ENCODE measurements at places on chromosomes 6 and 20.

DNA sequence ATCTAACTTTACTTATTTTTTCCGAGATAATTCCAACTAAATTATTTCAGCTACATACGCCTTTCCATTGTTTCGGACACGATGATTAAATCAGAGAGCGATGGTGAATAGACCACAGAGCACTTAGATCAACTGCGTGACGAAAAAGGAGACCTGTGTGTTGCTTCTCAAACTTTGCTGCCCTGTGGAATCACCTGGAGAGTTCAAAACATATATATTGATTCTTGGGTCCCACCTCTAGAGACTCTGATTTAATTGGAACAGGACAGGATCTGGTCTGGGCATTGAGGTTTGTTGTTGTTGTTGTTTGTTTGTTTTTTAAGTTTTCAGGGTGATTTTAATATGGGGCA is 401 bp upstream of the TNFRSF21 start:
- no peak for DNase-seq

DNA sequence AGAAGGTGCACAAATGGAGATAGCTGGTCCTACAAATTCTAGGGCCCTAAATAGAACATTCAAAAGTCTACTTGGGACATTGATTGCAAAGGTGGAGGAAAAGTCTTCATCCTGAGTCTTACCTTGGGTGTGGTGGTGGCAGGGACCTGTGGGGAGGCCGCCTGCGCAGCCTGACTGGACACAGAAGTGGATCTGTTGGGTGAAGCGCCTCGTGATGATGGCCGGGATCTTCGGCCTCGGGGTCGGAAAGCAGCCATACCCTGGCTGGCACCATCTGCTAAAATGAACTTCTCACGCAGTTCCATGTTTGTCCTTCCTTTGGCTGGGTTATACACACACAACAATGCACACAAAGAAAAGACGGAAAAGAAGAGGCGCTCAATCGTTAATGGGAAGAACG is 179.2 kb downstream of the DST start:
- DNase-seq, result no peak

- no peak for DNase-seq
Observed at GRCh38 chr6:159481897-159482296, 211.1 kb downstream of the SOD2 start.

DNA sequence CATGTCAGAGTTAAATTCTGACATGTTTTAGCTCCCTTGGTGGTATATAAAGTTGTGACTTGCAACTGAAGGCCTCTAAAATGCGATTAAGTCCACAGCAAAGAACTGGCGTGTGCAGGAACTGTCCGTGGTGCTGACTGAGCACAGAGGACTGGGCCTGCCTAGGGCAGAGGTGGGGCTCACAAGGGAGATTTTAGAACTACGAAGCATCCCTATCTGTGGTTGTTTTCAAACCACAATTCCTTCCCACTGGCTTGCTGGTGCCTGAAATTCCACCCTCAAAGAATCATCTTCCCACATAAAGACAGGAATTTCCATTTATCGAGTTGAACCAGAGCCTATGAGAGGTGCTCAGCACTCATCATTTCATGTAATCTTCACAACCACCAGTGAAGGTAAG is 30.1 kb downstream of the RIMS4 start:
- DNase-seq, result peak; percentile 27

GRCh38 chr6:155439376-155439775 is 16.3 kb downstream of the NOX3 start:
- no peak for DNase-seq

DNA sequence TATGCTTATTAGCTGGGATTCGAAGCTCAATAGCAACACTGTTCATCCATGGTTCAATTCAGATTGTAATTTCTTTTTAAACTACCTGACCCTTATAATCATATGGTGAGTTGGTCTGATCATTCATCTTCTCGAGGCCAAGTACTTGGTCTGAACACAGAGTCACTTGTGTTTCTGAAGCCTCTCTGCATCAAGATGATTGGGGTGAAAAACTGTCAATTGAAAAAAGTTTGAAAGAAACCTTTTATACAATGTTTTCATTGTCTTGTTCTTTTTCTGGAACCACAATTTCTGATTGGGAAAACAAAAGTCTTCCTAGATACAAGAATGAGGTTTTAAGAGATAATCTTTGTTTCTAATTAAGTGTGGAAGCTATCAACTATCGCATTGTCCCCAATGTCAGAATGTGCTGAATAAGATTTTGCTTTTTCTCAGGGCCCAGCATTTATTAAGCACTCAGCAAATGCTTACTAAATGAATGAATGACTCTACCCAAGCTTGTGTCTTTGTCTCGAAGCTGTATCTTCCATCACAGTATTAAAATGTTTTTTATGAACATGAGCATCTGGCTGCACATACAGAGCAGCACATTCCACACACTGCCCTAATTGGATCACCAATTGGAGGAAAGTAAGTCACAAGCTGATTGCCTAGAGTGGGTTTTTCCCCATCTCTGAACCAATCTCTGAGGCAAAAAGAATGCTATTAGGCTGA is 45.0 kb upstream of the MOXD1 start:
- no peak for DNase-seq

DNA sequence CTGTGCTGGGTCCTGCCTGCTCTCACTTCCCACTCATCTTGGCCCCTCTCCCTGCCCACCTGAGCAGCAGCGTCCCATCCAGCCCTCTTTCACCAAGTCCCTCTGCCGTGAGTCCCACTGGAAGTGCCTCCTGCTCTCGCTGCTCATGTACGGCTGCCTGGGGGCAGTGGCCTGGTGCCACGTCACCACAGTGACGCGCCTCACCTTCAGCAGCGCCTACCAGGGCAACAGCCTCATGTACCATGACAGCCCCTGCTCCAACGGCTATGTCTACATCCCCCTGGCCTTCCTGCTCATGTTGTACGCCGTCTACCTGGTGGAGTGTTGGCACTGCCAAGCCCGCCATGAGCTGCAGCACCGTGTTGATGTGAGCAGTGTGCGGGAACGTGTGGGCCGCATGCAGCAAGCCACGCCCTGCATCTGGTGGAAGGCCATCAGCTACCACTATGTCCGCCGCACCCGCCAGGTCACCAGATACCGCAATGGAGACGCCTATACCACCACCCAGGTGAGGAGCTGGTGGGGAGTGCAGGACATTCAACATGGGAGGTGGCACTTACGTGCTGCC is 2.8 kb downstream of the TMEM151B start:
- no peak for DNase-seq

DNA sequence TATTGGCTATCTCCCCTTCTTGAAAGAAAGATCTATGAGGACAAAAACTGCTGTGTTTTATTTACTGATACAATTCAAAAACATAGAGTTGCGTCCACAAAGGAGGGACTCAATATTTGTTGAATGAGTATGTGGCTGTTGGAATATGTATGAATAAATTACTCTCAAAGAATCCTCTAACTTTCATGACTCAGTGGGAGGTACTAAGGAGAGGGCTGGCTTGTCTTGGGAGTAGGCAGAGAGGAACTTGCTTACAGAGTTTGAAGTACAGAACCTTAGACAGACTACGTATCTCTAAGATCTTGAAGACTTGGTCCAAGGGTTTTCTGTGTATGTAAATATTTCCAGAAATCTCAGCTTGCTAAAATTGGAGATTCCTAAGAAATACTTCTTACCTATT is 504.0 kb upstream of the PTCHD4 start:
- DNase-seq, result no peak

- peak; percentile 11 for DNase-seq
Observed at GRCh38 chr6:97049253-97050011, 124.9 kb downstream of the KLHL32 start.

- DNase-seq, result peak; percentile 75
Observed at GRCh38 chr6:26286168-26286877, 78.7 kb upstream of the BTN3A2 start.

GRCh38 chr20:24098886-24099285 is 110.3 kb upstream of the GGTLC1 start:
- DNase-seq, result no peak

DNA sequence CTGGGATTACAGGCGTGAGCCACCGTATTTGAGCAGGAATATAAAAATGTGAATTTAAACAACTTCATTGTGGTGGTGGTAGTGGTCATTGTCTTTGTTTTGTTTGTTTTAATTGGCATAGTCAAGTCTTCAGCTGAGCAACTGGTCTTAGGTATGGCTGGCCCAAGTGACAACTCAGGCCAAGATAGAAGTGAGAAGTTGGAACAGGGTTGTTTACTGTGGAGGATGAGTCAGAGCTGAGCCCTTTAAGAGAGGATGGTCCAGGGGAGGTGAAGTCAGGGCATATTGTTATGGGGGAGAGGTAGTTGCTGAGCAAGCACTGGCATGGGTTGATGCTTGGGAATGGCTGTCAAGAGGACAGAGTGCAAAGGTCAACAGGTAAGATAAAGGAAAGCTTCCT is 308.2 kb downstream of the FARS2 start:
- DNase-seq, result no peak

DNA sequence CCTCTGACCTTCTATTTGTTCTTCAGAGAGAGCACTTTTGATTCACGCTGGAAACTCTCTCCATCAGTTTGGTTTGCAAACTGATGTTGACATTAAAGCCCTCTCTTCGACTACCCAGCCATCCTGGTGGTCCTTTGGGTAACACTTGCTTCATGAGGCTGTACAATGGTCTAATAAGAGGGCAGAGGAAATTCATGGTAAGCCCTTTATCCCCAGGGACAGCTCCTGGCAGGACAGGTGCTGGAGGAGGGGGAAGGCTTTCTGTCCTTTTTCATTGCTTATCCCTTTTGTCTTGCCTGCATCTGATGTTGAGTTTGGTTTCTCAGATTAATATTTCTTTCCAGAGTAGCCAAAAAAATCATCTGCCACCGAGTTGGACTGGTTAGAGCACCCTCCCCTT is 52.1 kb upstream of the CD93 start:
- no peak for DNase-seq

- no peak for DNase-seq
Observed at GRCh38 chr6:37861452-37861851, 41.9 kb downstream of the ZFAND3 start.

DNA sequence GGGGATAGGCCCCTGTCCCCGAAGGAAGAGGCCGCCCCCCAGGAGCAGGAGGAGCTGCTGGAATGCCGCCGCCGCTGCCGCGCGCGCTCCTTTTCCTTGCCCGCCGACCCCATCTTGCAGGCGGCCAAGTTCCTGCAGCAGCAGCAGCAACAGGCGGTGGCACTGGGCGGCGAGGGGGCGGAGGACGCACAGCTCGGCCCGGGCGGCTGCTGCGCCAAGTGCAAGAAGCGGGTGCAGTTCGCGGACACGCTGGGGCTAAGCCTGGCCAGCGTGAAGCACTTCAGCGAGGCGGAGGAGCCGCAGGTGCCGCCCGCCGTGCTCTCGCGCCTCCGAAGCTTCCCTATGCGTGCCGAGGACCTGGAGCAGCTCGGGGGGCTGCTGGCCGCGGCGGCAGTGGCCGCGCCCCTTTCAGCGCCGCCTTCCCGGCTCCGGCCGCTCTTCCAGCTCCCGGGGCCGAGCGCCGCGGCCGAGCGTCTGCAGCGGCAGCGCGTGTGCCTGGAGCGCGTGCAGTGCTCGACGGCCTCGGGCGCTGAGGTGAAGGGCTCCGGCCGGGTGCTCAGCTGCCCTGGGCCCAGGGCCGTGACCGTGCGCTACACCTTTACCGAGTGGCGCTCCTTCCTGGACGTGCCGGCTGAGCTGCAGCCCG is 630 bp downstream of the PPP1R3G start:
- no peak for DNase-seq

DNA sequence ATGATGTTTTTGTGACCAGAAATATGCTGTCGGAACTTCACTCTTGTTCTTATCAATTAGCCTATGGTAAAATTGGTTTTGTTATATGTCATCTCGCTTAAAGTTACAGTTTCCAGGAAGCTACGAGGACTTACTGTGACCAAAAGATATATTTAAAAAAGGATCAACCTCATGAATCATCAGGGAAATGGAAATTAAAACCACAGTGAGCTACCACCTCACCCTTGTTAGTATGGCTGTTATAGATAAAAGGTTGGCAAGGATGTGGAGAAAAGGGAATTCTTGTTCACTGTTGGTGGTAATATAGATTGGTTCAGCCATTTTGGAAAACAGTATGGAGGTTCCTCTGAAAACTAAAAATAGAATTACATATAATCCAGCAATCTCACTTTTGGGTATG is 14.3 kb upstream of the INSM1 start:
- DNase-seq, result no peak

- DNase-seq, result no peak
Observed at GRCh38 chr20:1958426-1958825, 35.4 kb downstream of the PDYN start.

GRCh38 chr6:89081423-89082322 is 1.1 kb downstream of the PNRC1 start:
- DNase-seq, result peak; percentile 96
